Panc1 (cell line): ENCODE measurements at places on chromosomes 16 and 17.

DNA sequence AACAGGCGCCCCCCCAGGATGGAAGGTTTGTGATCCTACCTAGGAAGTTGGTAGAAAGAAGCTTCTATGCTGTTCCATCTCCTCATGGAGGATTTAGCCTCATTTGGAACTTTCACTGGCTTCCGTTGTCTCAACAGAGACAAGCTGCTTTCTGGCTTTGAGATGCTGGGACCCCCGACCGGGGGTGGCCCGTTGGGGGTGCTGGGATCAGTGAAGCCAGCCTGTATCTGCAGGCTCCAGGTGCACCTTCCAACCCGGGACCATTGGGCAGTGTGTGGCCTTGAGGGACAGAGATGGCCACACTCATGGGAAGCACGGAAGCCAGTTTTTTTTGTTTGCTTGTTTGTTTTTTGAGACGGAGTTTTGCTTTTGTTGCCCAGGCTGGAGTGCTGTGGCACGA, 15.4 kb downstream of the CIBAR2 start:
- DNase-seq: no peak

- DNase-seq: no peak
Measured at GRCh38 chr16:56861092-56861610, 3.9 kb upstream of the SLC12A3 start.

DNA sequence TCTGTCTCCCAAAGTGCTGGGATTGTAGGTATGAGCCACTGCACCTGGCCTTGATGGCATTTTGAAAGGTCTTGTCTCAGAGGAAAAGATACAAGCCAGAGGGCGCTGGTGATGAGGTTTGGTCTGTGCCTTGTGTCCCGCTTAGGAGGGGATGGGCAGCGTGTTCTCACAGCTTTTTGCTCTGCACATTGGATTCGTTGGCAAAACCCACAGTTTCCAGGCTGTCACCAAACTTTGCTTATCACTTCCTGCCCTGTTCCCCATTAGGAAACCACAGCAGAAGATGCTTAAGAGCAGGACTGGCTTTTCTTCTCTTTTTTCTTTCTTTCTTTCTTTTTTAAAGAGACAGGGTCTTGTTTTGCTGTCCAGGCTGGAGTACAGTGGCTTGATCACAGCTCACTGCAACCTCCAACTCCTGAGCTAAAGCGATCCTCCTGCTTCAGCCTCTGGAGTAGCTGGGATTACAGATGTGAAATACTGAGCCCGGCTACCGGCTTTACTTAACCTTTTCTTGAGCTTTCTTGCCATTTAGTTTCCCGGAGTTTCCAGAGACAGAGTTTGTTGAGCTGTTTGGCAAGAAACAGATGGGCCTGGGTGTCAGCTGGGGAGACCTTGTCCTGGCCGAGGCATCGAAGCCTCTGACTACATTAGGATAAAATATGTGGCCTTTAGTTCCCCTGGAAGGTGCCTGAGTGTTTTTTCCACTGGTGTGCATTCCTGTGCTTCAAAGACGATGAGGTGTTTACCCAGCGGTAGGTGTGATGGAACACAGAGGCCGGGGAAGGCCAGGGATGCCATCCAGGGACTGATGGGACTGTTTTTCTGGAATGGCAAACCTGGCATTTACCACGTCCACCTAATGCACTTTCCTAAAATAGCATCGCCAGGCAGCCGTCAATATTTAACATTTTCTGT, 112.9 kb downstream of the ABCC1 start:
- DNase-seq: no peak

DNA sequence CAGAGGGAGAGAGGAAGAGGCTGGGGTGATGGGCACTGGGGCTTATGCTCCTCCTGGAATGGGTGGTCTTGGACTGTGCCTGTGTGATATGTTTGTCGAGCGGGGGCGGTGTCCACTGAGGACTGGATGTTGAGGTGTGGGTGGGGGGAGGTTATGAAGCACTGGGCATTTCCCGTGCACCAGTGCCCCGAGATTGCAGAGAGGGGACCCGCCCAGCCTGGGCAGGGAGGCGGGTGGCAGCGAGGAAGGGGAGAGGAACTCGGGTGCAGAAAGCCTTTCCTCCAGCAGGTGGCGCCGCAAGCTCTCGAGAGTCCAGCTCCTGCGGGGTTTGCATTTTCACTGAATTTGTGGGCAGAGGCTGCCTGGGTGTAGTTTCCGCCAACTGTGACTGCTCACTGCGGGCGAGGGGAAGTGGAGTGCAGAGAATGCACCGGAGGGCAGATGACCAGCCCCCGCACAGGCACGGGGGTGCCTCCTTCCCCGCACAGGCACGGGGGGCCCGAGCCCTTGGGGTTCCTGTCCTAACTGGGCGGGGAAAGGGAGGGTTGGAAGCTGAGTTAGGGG, 190.6 kb downstream of the SEC14L1 start:
- no peak for DNase-seq

- DNase-seq: no peak
Measured at GRCh38 chr17:29048440-29049368, 5.8 kb downstream of the PIPOX start.

GRCh38 chr16:72841506-72841905, 206.4 kb downstream of the ZFHX3 start:
- no peak for DNase-seq

GRCh38 chr16:10969615-10970014, 25.3 kb downstream of the CLEC16A start:
- DNase-seq: no peak

DNA sequence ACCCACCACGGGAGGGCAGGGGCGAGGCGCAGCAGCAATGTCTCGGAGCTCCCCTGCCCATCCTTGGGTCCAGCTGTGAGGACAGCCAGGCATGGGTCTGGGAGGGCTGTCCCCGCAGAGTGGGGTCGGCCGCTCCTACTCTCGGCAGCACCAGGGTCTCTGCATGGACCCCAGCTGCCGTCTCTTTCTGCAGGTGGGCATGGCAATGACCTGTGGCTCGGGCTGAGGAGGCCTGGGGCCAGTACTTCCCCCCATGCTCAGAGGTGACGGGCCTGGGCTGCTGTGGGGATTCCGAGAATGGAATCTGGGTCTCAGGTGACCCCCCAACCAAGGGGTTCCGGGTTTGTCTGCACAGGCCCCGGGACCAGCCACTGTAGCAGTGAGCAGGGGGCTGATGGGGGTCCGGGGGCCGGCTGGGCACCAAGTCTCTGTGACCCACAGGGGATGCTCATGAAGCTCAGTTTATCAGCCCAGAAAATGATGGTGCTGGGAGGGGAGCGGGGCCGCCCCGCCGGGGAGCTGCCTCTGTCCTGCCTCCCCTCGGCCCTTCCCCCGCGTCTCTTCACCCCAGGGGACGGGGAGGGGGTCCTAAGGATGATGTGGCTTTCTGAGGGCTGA, 23.5 kb downstream of the CACNA1H start:
- DNase-seq: no peak

- no peak for DNase-seq
Measured at GRCh38 chr17:73942703-73943415, 260.6 kb upstream of the RPL38 start.

DNA sequence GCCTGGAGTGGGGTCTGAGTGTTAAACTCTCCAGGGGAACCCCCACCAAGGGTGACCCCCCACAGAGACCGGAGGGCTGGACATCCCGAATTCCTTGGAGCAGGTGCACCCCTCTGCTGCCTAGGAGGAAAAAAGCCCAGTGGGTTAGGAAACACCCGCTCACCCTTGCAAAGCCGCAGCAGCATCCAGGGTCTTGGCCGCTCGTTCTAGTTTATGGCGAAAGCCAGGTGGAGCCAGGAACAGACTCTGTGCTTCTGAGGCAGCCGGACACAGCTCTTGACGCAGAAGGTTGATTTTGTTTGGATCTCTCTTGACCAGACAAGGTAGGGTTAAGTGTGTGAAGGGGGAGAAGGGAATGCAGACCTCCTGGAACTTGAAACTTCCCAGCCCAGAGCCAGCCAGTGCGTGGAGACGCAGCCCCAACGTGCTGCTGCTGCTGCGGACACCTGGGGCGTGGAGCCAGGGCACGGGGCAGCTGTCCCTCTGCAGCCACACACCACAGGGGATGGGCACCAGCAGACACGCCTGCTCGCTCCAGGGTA, 154.5 kb downstream of the LAT start:
- DNase-seq: no peak

DNA sequence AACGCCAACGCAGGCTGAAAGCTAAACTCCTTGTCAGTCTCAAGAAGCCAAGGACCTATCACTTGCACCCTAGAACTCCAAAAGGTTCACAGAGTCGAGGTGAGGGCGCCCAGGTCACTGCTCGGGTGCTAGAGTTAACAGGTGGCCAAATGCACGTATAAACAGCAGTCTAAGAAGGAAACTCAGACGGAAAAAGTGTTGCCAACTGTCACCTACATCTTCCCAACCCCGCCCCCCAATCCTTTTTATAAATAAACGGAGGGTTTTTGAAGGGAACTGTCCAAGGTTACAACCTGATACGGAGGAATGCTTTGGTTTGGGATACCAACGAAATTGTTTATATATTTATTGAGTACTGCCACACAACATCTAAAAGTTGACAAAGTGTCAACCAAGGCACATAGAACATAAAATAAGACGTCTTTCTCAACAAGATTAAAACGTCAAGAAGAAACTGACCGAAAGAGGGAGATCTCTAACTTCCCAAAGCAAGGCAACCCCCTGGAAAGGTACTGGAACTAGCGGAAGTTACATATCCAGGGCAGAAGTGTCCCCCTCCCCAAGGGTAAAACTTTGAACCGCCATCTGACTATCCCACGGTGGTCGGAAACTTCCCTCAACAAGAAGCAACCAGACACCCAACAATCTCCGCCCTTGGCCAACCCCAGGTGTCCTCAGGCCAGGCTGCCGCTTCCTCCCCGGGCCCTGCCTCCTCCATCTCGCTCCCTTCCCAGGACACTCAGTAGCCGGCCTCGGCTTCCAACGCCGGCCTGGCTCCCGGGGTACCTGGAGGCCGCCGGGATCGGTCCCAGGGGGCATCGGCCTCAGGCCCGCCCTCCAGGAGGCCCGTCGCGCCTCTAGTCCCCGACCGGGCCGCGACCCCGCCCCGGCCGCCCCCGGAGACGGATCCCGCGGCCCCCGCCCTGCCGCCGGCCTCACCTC, 982 bp downstream of the SPAG9 start:
- DNase-seq: no peak

GRCh38 chr17:27494192-27495091, 38.2 kb downstream of the KSR1 start:
- DNase-seq: no peak

DNA sequence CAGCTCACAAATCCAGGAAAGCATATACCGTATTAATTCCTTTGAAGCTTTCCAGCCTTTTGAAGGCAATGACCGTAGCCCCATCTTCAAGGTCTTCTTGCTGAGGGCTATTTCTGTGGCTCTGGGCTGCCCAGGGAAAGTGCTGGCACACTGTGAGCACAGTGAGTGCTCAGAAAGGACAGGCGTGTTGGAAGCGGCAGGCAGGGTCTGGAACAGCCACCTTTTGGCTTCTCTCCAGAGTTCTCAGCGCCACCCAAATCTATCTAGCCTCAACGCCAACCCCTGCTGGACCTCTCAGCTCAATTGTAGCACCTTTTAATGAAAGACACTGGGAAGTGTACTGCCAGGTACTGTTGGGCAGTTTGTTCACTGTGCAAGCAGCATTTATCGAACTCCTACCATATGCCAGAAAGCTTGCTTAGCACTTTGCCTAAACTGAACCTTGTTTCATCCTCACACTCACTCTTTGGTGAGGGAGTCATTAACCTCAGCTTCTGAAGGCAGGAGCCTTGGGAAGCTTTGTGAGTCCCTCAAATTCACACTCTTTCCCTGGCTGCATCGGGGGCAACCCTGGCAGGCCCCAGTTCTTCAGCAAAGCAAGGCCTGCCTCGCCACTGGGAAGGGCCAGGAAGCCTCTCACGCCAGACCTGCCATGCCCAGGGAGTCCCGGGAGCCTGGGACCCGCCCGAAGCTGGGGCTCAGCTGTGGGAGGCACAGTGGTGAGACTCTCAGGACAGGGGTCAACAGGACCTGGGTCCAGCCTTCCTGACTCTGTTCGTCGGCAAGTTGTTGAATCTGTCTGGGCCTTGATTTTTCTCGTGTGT, 13.5 kb upstream of the CIBAR2 start:
- DNase-seq: no peak

DNA sequence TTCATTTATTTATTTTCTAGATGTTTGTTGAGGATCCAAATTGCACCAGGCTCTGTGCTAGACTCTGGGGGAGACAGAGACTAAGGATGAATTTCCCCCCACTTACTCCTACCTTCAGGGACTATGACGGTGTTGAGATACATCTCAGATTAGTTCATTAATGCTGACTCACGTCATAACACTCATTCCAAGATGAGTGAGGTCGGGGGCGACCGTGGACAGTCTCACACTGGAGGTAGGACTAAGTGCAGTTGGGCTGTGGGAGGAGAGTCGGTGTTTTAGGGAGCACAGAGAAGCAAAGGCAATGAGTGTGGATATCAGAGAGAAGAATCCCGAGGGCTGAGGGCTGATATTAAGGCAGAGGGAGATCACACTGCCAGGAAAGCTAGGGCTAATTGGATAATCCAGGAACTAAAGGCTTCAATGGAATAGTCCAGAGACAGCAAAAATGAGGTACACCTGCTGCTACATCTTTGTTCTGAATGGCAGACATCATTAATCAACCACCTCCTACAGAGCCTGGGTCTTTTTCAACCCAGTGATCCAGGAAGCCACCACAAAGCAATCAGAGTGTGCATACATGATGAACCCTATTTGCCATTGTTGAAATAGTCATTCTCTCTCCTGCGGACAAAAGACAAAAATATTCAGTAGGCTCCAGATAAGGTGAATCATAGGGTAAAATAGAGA, 38.6 kb upstream of the CACNG4 start:
- no peak for DNase-seq

- DNase-seq: peak; percentile 24
Measured at GRCh38 chr17:489758-490329, 137.2 kb upstream of the RPH3AL start.

GRCh38 chr16:19086322-19087199, 19.1 kb downstream of the COQ7 start:
- peak; percentile 89 for DNase-seq

GRCh38 chr17:50221266-50221863, 19.9 kb upstream of the COL1A1 start:
- no peak for DNase-seq

GRCh38 chr16:10128397-10129258, 53.6 kb downstream of the GRIN2A start:
- no peak for DNase-seq

GRCh38 chr16:65386672-65387071, 264.8 kb upstream of the CDH11 start:
- DNase-seq: no peak

GRCh38 chr16:87339086-87339723, 22.0 kb upstream of the C16orf95 start:
- no peak for DNase-seq

DNA sequence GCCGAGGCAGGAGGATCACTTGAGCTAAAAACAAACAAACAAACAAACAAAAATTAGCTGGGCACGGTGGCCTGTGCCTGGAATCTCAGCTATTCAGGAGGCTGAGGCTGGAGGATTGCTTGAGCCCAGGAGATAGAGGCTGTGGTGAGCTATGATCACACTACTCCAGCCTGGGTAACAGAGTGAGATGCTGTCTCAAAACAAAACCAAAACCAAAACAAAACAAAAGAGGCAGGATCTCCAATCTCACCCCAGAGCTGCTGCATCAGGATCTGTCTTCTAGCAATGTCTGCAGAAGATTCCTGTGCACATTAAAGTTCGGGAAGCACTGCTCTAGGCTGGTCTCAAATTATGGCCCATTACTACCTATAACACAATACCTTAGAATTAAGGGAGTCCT, 43.1 kb downstream of the MAP2K6 start:
- DNase-seq: no peak

- no peak for DNase-seq
Measured at GRCh38 chr16:8832717-8833105, 35.1 kb downstream of the PMM2 start.

GRCh38 chr17:55348749-55349354, 72.8 kb downstream of the MMD start:
- peak; percentile 32 for DNase-seq
